Upper lobe of left lung (tissue), 6 donors: ENCODE measurements at places on chromosomes 2 and 18.

DNA sequence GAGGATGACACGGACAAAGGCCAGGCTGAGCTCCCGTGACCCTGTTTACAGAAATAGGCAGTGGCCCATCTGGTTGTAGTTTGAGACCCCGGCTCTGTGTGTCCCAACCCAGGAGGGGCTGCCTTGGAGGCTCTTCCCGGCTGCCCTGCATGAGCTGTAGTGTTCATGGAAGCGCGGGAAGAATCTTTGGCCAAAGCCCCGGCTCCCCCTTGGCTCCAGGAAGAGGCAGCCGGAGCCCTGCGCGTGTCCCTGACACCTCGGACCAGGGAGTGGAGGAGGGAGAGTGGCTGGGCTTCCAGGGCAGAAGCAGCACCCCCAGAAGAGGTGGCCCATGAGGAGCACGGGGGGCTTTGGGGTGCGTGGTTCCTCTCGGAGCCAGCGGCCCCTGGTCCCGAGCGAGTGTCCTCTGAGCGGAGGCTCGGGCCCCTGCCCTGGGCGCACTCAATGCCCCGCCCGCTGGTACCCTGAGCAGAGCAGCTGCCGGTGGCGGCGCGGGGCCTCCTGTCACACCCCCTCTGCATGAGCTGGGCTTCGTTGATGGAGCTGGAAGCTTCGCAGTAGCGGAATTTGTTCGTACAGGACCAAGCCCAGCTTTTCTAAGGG is 21.7 kb downstream of the GPR35 start:
- DNase-seq = no peak

- no peak for DNase-seq
Observed at GRCh38 chr2:227627769-227628168, 10.5 kb downstream of the SCYGR4 start.

GRCh38 chr2:238562446-238562845 is 135.7 kb downstream of the ASB1 start:
- no peak for DNase-seq

DNA sequence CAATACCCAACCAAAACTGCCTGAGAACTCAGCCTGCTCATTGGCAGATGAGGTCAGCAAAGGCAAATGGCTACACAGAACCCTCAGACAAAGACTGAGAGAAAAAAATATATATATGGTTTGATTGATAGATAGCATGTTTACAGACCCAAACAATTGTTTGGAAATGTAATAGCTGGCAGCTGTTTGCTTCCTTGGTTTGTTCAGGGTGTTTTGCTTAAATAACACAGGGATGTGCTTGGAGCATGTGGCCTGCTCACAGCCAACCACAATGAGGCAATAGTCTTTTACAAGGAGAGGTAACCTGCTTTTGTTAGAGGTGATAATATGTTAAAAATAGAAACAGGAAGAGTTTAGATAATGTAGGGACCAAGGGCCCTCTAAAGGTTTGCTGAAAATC is 84.5 kb downstream of the PDK1 start:
- no peak for DNase-seq

DNA sequence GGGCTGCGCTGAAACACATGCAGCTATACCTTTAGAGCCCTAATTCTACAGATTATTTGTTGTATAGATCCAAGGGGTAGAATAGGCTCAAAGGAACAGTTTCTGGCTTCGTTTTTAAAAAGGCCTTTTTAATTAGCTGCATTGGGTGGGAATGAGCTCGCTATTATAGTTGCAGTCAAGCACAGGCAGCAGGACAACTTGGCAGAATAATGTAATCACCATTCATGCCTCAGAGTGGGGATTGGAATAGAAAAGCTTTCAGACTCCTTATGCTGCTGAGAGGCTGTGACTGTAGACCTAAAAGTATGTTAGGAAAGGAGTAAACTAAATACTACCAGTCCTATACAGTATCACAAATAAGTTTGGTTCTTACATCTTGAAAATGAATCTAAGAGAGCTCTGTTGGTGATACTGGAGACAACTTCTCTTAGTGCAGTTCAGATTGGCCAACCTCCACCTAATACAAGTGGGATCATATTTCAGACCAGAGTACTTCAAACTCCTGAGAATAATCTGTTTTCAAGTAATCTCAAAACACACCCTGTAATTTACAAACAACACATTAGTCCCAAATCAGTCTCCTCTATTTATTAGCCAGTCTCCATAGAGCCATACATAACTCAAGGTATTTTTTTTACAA is 121.4 kb downstream of the ANTXR1 start:
- DNase-seq = no peak

DNA sequence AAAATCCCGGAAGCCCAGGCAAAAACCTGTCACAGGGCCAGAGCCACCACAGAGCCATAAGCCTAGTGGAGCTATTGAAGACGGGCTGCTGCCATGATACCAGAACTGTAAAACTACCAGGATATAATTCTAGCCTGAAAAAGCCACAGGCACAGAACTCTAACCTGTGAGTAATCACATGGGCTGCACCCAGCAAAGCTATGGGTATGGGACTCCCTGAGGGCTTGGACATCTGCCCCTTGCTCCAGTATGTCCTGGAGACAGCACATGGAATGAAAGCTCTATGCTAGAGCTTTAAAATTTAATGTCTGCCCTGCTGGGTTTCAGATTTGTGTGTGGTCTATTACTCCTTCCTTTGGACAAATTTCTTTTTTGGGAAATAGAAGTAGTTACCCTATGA is 2183.6 kb upstream of the CELF4 start:
- DNase-seq = no peak

DNA sequence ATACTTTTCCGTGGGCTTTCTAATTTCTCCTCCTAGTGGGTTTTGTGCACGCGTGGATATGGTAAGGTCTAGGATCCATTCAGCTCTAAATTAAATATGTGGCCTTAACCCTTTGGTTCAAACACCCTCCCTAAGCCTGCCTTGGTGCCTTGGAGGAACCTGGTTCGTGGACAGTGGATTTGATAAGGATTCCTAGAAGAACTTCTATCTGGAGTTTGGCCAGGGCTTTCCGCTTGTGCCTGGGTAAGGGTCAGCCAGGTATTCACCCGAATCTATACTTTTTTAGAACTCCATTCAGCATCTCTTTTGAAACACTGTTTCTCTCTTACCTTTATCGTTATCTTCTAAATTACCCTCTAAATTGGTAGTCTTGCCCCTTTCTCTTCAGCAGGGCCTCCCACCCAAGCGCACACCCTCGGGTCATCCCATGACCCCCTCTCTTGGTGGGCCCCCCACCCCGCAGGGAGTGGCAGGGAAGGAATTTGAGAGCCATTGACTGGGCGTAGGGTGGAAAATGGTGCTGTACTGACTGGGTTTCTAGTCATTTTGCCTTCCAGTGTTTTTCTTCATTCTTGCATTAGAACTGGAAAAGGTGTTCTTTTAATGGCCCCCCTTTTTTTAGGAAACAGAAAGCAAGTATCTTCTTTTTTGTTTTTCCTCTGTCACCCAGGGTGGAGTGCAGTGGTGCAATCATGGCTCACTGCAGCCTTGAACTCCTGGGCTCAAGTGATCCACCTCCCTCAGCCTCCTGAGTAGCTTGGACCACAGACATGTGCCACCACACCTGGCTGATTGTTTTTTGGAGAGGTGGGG is 1.8 kb downstream of the SOCS6 start:
- no peak for DNase-seq

DNA sequence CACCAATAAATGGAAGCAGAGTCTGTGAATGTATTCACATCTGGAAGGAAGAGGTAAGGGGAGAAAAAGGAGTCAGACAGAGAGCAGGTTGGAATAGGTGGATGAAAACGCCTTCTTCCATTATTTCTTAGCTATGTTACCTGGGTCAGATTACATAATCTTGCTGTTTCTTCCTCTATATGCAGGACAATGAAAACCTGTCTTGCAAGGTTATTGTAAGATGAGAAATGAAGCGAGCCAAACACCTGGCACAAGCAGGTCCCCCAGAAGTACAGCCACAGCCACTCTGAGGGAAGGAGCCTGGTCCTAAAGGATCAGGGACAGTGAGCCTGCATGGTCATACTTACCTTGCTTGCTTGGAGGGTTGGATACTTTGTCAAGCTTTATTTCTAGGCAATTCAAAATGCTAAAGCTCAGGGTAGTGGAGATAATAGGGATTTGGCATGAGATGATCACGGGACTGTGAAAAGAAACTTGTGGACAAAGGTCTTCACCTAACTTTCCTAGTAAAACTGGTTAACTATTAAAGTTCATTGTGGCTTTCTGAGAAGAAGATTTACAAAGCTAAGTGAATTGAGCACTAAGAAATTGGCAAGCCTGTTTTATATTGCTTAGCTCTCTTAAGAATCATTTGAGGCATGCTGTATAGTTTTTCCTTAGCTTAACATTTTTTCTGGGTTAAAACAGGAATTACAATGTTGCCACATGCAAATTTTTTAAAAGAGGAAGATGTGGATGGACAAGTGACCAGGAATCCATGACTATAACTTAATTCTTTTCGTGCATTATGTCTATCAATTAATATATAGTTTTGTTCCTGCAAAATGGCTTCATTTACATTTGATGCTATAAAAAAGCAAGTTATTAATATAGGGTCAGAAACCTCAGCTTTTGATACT is 15.7 kb upstream of the PLA2R1 start:
- no peak for DNase-seq

- no peak for DNase-seq
Observed at GRCh38 chr2:97983698-97984097, 12.1 kb downstream of the TMEM131 start.

- no peak for DNase-seq
Observed at GRCh38 chr18:55439056-55439455, 148.9 kb downstream of the TCF4 start.

GRCh38 chr2:69164061-69164778 is 151.2 kb downstream of the ANTXR1 start:
- no peak for DNase-seq

- DNase-seq = no peak
Observed at GRCh38 chr18:4106407-4107033, 348.6 kb downstream of the DLGAP1 start.

DNA sequence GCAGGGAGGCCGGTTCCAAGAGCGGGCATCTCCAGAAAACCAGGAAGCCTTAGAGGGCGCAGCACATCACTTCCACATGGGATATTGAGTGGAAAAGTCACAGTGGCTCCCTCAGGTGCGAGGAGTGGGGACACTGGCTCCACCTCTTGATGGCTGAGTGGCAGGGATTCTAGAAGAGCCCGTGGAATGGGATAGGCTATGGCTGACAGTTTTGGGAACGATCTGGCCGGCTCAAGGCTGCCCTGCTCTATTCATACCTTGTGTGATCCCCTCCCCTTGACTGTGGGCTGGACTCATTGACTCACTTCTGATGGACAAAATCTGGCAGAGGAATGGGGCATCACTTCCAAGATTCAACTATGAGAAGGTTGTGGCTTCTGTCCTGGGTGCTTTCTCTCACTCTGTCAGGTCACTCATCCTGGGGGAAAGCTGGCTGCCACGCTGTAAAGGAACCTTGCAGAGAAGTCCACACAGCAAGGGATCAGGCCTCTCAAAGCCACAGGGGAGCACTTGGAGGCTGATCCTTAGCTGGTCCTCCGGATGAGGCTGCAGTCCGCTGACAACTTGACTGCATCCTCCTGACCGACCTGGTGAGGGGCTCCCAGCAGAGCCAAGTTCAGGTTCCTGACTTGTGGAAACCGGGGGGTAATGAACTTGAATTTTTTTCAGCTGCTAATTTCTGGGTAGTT is 46.7 kb upstream of the HS6ST1 start:
- peak; percentile 12 for DNase-seq

GRCh38 chr2:17520761-17521160 is 2.5 kb upstream of the RAD51AP2 start:
- no peak for DNase-seq

DNA sequence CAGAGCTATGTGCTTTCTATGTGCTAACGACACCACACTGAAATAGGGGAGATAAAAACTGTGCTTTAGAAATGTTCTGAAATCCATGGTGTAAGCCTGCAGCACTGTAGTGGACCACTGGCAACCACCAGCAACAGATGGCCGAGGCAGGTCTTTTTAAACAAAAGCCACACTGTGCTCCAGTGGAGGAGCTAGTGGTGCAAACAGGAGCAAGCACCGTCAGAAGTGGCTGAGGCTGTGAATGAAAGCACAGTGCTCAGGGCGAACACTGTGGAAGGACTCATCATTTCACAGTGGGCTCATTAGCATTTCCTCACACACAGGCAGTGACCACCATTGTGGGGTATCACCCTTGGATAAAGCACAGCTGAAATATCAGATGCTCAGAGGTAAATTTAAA is 22.9 kb upstream of the MTX2 start:
- DNase-seq = no peak

GRCh38 chr18:56257205-56257604 is 381.2 kb downstream of the TXNL1 start:
- DNase-seq = no peak

GRCh38 chr2:128558441-128558840 is 239.8 kb upstream of the HS6ST1 start:
- no peak for DNase-seq

DNA sequence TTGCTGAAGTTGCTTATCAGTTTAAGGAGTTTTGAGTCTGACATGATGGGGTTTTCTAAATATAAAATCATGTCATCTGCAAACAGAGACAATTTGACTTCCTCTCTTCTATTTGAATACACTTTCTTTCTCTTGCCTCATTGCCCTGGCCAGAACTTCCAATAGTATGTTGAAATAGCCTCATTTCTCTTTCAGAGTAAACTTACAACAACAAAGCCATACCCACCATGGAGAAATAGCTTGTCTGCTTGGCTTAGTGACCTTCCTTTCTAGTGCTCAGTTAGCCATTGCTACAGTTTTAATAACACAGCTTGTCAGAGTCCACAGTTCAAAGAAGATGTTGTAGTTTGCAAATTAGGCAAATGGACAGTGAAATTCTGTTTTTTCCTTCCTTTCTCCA is 228.0 kb downstream of the ETAA1 start:
- DNase-seq = no peak

- DNase-seq = no peak
Observed at GRCh38 chr18:74916773-74917393, 292.1 kb downstream of the PTGR3 start.

- no peak for DNase-seq
Observed at GRCh38 chr2:84817239-84817655, 63.6 kb downstream of the TRABD2A start.
